Muscle of back (tissue), 13 donors: ENCODE measurements at places on chromosomes 1 and 21.
A peak's percentile ranks its signal among the peaks of the same experiment; 100 is the strongest.

DNA sequence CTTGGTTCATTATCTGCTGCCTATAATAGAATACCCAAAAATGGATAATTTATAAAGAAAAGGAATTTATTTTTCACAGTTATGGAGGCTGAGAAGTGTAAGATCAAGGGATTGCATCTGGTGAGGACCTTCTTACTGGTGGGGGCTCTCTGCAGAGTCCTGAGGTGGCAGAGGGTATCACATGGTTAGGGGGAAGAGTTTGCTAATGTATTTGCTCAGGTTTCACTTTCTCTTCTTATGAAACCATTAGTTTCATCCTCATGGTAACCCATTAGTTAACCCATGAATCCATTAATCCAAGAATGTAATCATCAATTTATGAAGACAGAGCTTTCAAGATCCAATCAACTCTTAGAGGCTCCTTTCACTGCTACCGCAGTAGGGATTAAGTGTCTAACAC, 120.6 kb downstream of the DNM3 start:
- DNase-seq, result no peak

DNA sequence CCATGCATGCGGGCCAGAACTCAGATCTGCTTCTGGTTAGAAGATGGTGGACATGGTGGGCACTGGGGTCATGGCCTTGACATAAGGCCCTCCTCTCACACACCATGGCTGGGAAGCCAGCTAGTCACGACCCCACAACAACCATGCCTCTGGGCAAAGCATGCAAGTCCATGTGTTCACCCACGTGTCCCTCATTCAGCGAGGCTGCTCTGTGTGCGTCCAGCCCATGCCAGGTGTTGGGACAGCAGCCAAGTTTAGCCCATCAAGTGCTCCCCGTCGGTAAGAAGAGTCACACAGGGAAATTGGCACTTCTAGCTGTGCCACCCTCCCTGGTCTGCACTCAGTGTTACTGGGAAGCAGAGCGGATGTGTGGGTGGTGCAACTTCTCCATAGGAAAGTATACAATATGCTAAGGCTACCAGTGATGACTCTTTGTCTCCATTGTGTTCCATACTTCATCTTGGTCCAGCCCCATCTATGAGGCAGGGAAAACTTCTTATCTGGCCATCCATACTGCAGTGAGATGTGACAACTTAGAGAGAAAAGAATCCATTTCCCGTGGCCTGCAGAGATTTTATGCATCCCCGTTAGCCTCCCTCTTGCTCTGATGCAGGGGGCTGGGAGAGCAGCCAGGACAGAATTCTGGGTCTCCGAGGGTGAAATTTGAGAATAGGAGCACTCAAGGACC, 198.0 kb downstream of the GRIK3 start:
- peak; percentile 49 for DNase-seq

DNA sequence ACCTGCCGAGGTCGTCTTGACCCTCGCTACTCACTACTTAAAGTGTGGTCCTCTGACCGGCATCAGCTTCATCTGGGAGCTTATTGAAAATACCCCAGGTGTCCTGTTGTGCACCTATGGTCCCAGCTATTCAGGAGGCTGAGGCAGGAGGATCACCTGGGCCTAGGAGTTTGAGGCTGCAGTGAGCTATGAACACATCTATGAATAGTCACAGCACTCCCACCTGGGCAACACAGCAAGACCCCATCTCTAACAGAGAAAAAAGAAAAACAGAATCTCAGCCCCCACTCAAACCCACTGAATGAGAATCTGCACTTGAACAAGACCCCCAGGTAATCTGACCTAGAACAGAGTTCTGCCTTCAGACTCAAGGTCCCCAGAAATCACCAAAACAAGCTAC, 8.7 kb upstream of the OLIG1 start:
- no peak for DNase-seq

DNA sequence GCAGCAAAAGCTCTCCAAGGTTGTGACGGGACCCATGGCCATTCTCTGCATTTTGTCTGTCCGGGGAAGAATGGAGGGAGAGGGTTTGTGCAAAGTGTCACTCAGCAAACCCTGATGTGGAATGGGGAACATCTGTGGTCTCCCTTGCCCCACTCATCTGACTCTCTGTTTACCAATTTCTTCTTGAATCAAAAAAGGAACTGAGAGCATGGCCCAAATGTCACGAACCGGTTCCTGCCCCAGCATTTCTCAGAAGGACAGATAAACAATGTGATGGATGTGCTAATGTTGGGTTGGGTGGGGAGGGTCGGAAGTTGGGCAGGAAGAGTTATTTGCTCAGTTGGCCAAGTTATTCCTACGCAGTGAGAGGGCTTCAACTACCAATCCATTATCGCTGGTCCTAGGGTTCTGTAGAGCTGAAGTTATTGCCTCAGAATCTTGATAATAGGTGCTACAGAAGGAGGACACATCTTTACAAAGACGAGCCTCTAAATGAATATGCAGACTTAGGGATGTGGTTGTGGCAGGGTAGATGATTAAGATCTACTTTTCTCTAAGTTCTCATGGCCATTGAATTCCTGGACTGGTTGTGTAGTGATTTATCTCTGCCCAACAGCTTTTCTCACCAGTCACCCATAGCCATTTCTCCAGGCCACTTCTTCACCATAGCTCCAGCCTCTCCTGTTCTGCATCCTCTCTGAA, 9.6 kb upstream of the DUSP12 start:
- no peak for DNase-seq

- no peak for DNase-seq
Measured at GRCh38 chr1:241985787-241986186, 13.1 kb downstream of the MAP1LC3C start.

- DNase-seq, result peak; percentile 59
Measured at GRCh38 chr1:210143465-210144062, 89.0 kb upstream of the SERTAD4 start.

- DNase-seq, result peak; percentile 69
Measured at GRCh38 chr1:171185091-171185490, at the start of gene FMO2. FMO2 (plus strand) TSS chr1:171185300; CDS start chr1:171185714, 414 bp downstream.

DNA sequence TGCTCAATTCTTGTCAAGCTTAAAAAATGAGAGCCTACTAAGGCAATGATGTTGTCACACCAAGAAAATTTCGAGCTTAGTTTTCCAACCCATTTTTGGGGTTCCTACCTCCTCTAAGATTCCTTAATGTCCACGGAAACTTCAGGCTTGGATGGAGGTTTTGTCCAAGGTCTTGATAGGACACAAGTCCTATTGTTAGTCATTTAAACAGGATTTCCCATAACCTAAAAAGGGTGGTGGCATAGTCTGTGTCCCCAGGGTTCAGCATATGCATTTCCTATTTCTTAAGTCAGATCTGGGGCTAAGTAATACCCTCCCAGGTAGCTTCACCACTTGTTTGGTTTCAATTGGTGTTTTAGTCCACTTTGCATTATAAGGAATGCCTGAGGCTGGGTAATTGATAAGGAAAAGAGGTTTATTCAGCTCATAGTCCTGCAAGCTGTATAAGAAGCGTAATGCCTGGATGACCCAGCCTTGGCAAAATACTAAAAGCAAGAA, 10.9 kb upstream of the PADI2 start:
- DNase-seq, result no peak

DNA sequence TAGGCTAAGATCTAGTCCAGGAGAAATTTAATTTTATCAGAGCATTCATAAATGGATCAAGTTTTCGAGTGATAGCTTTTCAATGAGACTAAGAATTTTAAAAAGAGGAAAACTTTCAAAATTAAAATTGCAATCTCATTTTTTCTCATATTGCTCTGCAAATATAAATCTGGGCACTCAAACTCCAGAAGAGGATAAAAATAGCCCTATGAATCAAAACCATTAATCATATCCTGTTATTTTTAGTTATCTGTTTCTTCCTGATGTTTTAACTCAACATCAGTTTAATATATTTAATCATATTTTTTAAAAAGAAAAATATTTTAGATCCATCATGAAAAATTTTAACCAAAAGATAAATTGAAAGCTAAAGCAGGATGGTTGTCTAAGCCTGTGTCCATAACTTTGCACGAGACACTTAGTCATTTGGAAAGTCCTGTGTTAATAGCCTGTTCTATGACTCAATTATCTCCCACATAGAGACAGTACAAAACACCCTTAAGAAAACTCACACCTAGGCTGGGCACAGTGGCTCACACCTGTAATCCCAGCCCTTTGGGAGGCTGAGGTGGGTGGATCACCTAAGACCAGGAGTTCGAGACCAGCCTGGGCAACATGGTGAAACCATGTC, 17.1 kb upstream of the PRRC2C start:
- DNase-seq, result no peak

- DNase-seq, result no peak
Measured at GRCh38 chr1:157829711-157830110, 9.8 kb upstream of the FCRL1 start.

GRCh38 chr1:240285540-240285939, 193.9 kb downstream of the FMN2 start:
- DNase-seq, result no peak

GRCh38 chr1:57410508-57410907, 13.4 kb downstream of the DAB1 start:
- DNase-seq, result no peak

GRCh38 chr1:12339396-12339795, 109.6 kb downstream of the VPS13D start:
- no peak for DNase-seq

GRCh38 chr1:22347854-22348760, 103.5 kb upstream of the ZBTB40 start:
- no peak for DNase-seq

GRCh38 chr1:8063298-8064036, 37.4 kb upstream of the ERRFI1 start:
- peak; percentile 52 for DNase-seq

GRCh38 chr1:183267646-183268431, 81.8 kb downstream of the LAMC2 start:
- DNase-seq, result peak; percentile 81

- no peak for DNase-seq
Measured at GRCh38 chr1:10672343-10673050, 123.9 kb downstream of the CASZ1 start.

DNA sequence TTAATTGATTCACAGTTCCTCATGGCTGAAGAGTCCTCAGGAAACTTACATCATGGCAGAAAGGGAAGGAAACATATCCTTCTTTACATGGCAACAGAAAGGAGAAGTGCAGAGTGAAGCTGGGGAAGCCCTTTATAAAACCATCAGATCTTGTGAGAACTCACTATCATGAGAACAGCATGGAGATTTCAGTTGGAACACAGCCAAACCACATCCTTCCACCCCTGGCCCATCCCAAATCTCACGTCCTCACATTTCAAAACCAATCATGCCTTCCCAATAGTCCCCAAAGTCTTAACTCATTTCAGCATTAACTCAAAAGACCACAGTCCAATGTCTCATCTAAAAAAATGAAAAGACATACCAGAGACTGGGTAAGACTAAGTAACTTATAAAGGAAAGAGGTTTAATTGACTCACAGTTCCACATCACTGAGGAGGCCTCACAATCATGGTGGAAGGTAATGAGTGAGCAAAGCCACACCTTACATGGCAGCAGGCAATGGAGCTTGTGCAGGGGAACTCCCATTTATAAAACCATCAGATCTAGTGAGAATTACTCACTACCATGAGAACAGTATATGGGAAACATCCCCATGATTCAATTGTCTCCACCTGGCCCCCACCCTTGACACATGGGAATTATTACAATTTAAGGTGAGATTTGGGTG, 105.2 kb downstream of the MRPL39 start:
- DNase-seq, result no peak

DNA sequence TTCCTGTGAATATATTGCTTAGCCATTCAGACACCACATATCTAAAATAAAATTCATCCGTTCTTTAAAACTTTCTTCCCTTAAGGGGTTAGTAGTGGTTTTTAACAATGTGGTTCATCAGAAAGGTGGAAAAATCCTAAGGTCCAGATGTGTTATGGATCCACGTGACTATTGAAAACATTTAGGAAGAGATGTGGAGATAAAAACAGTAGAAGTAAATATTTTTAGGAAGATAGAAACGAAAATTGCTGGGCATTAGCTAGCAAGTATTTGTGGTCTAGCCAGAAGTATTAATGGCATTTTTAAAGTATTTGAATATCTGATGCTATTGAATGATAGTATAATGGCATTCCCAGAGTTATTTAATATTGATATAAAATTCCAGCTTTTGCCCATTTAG, 180.8 kb downstream of the LTN1 start:
- no peak for DNase-seq

DNA sequence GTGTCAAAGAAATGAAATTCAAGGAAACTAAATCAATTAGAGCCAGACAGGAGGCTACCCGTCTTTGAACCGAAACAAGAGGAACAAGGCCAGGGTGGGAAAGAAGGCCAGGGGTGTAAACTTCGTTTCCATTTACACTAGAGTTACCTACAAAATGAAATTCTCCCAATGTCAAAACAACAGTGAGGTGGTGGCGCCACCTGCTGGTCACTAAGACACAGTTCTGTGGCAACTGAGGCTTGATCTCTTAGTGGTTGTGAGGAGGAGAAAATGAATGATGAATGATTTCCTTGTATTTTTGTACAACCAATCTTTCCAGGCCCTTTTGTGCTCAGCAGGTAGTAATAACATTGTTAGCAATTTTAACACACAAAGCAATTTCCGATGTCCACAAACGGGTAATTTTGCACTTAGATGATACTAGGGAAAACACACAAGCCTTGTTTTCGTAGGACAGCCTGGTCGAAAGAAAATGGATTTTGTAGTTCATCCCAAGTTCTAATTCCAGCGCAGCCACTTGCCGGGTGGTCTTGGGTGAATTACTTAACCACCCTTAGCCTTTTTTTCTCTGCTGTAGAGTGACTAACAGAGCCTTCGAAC, 54.8 kb upstream of the SOD1 start:
- peak; percentile 81 for DNase-seq

DNA sequence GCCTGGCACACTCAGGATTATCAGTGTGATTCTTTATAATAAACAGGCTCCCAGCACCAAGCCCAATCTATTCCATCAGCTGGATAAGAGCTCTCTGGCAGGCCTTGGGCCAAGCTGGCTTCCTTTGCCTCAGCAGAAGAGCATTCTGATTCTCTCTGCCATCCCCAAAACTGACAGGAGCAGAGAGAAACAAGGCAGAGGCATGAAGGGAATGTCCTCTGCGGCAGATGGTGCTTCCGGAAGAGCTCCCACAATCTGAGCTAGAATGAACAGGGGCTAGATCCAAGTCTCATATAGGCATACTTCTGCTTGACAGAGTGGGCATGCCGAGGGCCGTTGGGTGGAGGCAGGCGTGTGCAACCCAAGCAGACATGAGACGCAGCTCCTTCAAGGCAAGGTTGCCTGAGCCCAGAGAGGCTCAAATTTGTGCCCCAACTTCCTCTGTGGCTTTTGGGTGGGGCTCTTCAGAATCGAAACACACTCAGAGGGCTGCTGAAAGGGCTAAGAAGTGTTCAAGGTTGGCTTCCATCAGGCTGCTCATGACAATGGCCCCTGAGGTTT, 4.0 kb downstream of the CAPN2 start:
- no peak for DNase-seq

- DNase-seq, result peak; percentile 48
Measured at GRCh38 chr1:24027838-24028468, 47.8 kb upstream of the SRSF10 start.

GRCh38 chr1:97820470-97821188, 100.2 kb downstream of the DPYD start:
- DNase-seq, result no peak

- peak; percentile 86 for DNase-seq
Measured at GRCh38 chr1:67832737-67833601, at the start of gene GNG12. GNG12 (minus strand) TSS chr1:67833467; CDS start chr1:67707686, 125,781 bp downstream.
